HepG2 (cell line): ENCODE measurements at places on chromosomes 6 and 20. TPM values are rescaled to one million over a fixed set of nuclear protein-coding genes. Genes with fewer than 3 reads are reported as not detected.
A peak's percentile ranks its signal among the peaks of the same experiment; 100 is the strongest.

DNA sequence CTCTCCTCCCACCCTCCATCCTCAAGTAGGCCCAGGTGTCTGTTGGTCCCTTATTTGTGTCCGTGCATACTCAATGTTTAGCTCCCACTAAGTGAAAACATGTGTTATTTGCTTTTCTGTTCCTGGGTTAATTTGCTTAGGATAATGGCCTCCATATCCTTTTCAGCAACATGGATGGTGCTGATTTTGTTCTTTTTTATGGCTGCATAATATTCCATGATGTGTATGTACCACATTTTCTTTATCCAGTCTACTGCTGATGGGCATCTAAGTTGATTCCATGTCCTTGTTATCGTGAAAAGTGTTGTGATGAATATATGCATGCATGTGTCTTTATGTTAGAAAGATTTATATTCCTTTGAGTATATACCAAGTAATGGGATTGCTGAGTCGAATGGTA is 314.9 kb upstream of the IRAK1BP1 start:
- no peaks in the 10 kb centered on the region for H3K27me3 ChIP-seq
- no peak overlapping the region for H3K27ac ChIP-seq
- H3K36me3 ChIP-seq, result no peaks in the 10 kb centered on the region
- DNase-seq, result no peak

DNA sequence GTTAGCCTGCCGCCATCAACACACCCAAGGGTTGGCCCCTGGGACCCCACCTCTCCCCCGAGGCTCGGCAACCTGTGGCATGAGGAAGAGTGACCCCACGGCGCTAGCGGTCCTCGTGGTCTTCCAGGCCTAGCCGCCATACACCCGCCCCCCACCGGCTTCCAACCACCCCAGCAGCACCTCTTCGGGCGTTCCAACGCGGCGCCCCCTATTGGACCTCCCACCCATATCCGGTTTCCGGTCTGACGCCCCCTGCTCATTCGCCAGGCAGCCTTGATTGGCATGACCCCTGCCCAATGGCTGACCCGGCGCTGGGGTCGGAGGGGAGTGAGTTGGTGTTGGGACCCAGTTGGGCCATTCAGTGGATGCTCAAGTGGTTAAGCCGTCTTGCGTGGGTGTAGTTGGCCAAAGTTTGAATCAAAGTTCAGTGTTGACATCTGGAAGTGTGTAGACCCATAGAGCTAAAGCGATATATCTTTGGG is at the start of gene GNAS-AS1:
TSS of gene GNAS-AS1 (minus strand) at position 210 of the 482 bp plus-strand sequence.
- no peak for DNase-seq
- no peaks in the 10 kb centered on the region for H3K4me1 ChIP-seq
- H3K27ac ChIP-seq, result no peak within 1 kb of the TSS
- no peaks in the 10 kb centered on the region; the same call in 1 of the 2 replicates for H3K27me3 ChIP-seq
- no peaks in the 10 kb centered on the region for H3K36me3 ChIP-seq
- H3K4me3 ChIP-seq, result no peak within 1 kb of the TSS

- no peak overlapping the region for H3K27ac ChIP-seq
- no peaks in the 10 kb centered on the region for H3K27me3 ChIP-seq
- DNase-seq, result no peak
- no peaks in the 10 kb centered on the region for H3K4me1 ChIP-seq
Measured at GRCh38 chr20:7180256-7181045, 413.0 kb downstream of the BMP2 start.

GRCh38 chr20:24357177-24357576 is 112.3 kb upstream of the SYNDIG1 start:
- no peak overlapping the region for H3K27ac ChIP-seq
- no peak overlapping the region for H3K4me3 ChIP-seq
- no peaks in the 10 kb centered on the region for H3K27me3 ChIP-seq
- no peak for DNase-seq

GRCh38 chr20:53622247-53623133 is 28.9 kb upstream of the ZNF217 start:
- H3K36me3 ChIP-seq, result no peaks in the 10 kb centered on the region
- peak overlapping the region; percentile 93 for H3K27ac ChIP-seq
- peak; percentile 35 for DNase-seq

DNA sequence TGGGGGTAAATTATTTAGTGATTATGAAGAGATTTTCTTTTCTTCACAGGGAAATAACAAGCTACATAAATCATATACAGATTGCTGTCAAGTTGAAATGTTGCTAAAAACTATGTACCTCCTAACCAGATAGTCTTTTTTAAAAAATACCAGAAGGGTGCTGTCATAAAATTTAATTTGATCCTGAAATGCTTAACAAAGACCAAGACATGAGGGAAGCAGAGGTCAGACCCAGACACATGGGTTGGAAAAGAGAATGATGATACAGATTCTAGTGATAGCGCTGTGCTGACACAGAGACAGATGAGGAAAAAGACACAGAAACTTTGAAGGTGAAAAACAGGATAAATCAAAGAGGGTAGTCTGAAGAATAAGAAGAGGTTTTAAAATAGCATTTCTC is 573.1 kb downstream of the HACE1 start:
- no peaks in the 10 kb centered on the region for H3K27me3 ChIP-seq
- no peak overlapping the region for H3K27ac ChIP-seq
- no peaks in the 10 kb centered on the region for H3K36me3 ChIP-seq
- no peak overlapping the region for H3K4me3 ChIP-seq
- no peaks in the 10 kb centered on the region for H3K4me1 ChIP-seq
- DNase-seq, result no peak

DNA sequence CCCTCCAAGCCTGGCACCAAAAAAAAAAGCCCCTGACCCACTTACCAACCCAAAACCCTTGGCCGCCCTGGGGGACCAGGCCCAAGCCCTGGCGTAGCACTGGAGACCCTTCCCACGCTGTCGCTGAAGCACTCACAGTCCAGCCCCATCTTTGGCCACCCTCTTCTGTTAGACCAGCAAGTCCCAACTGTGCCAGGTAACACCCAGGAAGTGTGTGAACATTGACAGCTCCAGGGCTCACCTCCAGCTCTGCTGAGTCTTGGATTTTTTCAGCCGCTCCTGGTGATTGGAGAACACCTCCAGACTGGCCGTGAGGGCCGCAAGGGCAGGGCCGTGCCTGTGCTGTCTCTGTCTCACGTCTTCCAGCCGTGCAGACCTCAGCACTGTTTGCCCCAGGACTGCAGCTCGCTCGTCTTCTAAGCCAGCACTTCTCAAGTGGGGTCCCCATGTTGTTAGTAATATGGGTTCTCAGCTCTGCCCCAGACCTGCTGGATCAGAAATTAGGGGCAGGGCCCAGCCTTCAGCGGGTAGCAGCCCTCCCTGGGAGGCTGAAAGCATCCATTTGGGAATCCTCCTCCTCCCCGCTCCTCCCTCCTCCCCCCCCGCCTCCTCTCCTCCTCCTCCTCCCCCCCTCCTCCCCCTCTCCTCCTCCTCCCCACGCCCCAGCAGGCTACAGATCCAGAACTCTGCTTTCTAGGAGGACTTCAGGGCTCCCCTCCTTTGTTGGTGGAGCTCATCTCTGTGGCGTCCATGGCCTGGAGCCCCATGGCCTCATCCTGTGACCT is 18.1 kb downstream of the NPEPL1 start:
- 0 out of 2 replicates have a peak, but pooled peaks cover under 1% of the 10 kb centered on the region for H3K36me3 ChIP-seq
- no peaks in the 10 kb centered on the region for H3K27me3 ChIP-seq
- H3K4me3 ChIP-seq, result no peak overlapping the region

GRCh38 chr6:113833537-113833936 is 23.6 kb upstream of the MARCKS start:
- H3K27ac ChIP-seq, result no peak overlapping the region
- no peaks in the 10 kb centered on the region for H3K4me1 ChIP-seq
- no peak overlapping the region for H3K4me3 ChIP-seq
- no peak for DNase-seq
- no peaks in the 10 kb centered on the region for H3K36me3 ChIP-seq

DNA sequence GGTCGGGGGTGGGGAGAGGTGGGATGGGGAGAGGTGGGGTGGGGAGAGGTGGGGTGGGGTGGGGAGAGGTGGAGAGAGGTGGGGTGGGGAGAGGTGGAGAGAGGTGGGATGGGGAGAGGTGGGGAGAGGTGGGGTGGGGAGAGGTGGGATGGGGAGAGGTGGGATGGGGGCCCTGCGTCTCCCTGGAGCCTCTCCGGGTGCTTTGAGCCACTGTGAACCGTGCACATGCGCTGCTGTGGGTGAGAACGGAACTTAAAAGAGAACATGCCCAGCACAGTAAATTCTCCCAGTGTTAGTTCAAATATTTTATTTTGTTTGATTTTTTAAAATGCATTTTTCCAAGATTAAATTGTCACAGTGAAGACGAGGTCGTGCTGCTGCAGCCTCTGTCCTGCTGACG is 16.7 kb downstream of the SS18L1 start:
- H3K27ac ChIP-seq, result no peak overlapping the region
- H3K4me3 ChIP-seq, result no peak overlapping the region
- H3K27me3 ChIP-seq, result no peaks in the 10 kb centered on the region

DNA sequence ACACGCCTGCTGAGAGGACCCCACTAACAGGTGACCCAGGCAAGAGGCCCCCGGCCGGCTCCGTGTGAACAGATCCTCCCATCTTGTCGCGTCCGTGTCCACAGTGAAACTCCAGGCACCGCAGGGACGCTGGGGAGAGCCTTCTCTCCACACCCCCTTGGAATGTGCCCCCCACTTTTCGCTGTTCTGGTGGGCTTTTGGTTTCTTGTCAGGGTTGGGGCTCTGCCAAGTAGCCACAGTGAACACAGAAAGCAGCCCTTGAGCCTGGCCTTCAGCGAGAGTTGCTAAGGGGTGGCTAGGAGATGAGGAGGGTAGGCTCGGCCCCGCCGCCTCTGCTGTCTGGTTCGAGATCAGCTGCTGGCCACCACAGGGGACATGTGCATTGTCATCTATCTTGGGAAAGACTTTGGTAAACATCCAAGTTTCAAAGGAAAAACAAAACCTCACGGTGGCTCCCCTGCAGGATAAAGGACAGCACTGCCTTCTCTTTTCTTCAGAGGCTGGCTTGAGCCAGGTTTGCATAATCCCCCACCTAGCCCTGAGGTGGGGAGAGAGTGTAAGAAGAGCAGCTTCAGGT is 22.7 kb downstream of the SYNDIG1 start:
- peak; percentile 21 for DNase-seq
- no peak overlapping the region for H3K27ac ChIP-seq
- no peaks in the 10 kb centered on the region for H3K36me3 ChIP-seq
- H3K4me3 ChIP-seq, result no peak overlapping the region
- H3K4me1 ChIP-seq, result no peaks in the 10 kb centered on the region

DNA sequence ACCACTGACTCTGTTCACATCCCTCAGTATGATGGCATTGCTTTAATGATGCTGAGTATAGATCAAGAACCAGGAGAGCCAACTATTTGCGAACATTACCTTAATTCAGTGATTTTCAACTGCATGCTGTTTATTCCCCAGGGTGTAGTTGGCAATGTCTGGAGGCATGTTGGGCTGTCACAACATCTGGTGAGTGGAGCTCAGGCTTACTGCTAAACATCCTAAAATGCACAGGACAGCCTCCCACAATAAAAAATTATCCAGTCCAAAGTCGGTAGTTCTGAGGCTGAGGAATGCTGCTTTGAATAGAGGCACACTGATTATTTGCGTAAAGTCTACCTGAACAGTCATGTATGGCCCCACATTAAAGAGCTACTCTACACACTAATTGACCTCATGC is 94.8 kb upstream of the OPRM1 start:
- H3K4me3 ChIP-seq, result no peak overlapping the region
- no peak overlapping the region for H3K27ac ChIP-seq
- no peaks in the 10 kb centered on the region for H3K36me3 ChIP-seq
- H3K4me1 ChIP-seq, result peaks cover 7% of the 10 kb centered on the region
- H3K27me3 ChIP-seq, result no peaks in the 10 kb centered on the region

DNA sequence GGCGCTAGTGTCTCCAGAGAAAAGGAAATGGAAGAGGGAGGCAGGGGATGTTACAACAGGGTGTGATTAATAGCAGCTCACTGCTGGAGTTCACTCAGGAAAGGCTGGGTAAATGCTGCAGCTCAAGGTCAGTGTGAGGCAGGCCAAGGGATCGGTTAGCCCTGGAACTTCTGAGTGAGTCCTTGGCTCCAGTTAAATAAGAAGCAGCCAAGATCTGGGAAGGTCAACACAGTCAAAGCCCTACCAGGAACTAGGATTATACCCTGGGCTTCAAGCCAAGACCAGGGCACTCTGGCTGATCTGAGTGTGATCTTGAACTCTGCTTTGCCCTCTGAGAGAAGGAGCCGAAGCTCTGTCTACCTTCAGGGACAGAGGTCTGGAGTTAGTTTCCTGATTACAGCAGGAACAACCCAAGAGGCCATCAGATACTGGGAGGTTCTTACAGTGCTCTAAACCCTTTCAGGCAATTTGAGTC is 44.3 kb downstream of the TPD52L1 start:
- H3K36me3 ChIP-seq, result no peaks in the 10 kb centered on the region
- no peaks in the 10 kb centered on the region for H3K4me1 ChIP-seq
- DNase-seq, result no peak
- H3K4me3 ChIP-seq, result no peak overlapping the region

GRCh38 chr6:124867121-124867520 is 95.1 kb upstream of the RNF217 start:
- no peaks in the 10 kb centered on the region for H3K36me3 ChIP-seq
- H3K27ac ChIP-seq, result no peak overlapping the region
- no peaks in the 10 kb centered on the region for H3K4me1 ChIP-seq
- no peak overlapping the region for H3K4me3 ChIP-seq

DNA sequence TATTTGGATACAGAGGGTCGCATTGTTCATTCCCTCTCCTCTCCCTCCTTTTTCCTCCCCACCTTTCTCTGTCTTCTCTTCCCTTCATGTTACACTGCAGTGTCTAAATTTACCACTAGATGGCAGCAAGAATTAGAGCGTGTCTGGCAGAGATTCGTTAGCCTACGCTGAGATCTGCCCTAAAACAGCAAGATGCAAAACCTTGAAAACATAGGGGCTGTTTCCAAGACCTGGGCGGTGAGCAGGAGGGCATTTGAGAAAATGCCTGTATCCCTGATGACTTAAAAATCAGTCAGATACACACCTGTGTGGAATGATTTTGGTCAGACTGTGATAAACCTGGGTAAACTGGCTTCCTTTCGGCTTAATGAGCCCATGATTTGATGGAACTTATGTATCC is 101.5 kb upstream of the ISM1 start:
- peak; percentile 84 for DNase-seq
- peaks cover 35% of the 10 kb centered on the region for H3K4me1 ChIP-seq
- H3K27ac ChIP-seq, result no peak overlapping the region
- no peaks in the 10 kb centered on the region for H3K27me3 ChIP-seq
- H3K4me3 ChIP-seq, result no peak overlapping the region
- peaks cover 19% of the 10 kb centered on the region for H3K36me3 ChIP-seq

GRCh38 chr6:85472744-85473143 is 22.9 kb downstream of the NT5E start:
- no peaks in the 10 kb centered on the region for H3K27me3 ChIP-seq
- no peak for DNase-seq
- H3K4me1 ChIP-seq, result no peaks in the 10 kb centered on the region
- H3K4me3 ChIP-seq, result no peak overlapping the region
- H3K36me3 ChIP-seq, result no peaks in the 10 kb centered on the region

- DNase-seq, result no peak
- H3K4me3 ChIP-seq, result no peak overlapping the region
- H3K36me3 ChIP-seq, result no peaks in the 10 kb centered on the region
- H3K27ac ChIP-seq, result no peak overlapping the region
Measured at GRCh38 chr6:39369987-39370386, 47.5 kb upstream of the KCNK16 start.

DNA sequence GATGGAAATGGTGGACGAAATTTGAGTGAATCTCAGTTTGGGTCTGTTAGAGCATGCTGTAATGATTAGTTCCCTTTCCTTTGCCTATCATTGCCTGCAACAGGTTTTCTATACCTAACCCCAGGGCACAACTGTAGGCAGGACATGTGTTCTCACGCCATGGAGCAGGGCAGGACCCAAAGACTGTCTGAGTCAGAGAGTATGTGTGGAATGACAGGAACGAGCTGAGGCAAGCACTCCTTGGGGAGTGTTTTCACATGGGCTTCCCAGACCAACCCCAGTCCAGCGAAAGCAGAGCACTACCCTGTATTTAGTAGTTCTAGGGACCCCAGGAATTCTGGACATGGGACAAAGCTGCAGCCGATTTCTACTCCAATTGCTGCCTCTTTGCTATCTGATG is 234.2 kb downstream of the HACE1 start:
- DNase-seq, result no peak
- no peaks in the 10 kb centered on the region for H3K4me1 ChIP-seq
- H3K4me3 ChIP-seq, result no peak overlapping the region
- no peak overlapping the region for H3K27ac ChIP-seq

ADGRB3 gene
- polyA plus RNA-seq, result not detected in 2 replicates
